LoVo (cell line): ENCODE measurements at places on chromosomes 6 and 20.
A peak's percentile ranks its signal among the peaks of the same experiment; 100 is the strongest.

DNA sequence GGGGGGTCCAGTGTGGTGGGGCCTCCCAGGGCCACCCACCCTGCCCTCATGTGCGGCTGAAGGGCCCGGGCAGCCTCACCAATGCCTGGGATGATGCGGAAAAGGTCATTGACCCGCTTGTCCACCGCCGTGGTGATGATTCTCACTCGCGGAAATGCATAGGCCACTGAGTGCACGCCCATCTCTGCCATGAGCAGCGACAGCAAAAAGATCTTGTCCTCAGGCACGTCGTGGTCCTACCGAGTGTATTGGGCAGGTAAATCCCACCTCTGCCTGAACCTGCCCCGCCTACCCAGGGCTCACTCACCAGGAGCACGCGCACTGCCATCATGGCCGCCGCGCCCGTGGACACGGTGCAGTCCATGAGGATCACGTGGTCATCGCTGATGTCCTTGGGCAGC lies 16.1 kb downstream of the UCKL1 start:
- no peak for DNase-seq

GRCh38 chr6:155075930-155076695 lies 81.0 kb downstream of the TIAM2 start:
- no peak for DNase-seq

DNA sequence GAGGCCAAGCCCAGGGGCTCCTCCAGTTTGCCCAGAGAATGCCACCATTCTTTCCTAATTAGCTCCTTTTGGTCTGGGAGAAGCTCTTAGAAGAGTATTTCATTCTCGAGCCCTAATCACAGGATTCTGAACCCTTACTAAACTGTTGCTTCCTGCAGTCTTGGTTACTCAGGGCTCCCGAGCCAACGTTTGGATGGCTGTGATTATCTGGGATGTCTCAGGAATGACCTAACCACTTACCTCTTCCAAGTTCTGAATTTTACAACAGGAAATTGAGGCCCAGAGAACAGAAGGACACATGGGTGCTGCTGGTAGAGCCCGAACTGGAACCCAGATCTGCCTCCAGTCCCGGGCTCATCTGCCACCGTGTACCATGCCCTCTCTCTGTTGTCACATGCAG lies 22.2 kb upstream of the PNPLA1 start:
- DNase-seq: no peak

GRCh38 chr20:38181207-38181801 lies 16.2 kb upstream of the TGM2 start:
- DNase-seq: no peak

- DNase-seq: no peak
Observed at GRCh38 chr6:36800223-36801076, 38.8 kb downstream of the CPNE5 start.

DNA sequence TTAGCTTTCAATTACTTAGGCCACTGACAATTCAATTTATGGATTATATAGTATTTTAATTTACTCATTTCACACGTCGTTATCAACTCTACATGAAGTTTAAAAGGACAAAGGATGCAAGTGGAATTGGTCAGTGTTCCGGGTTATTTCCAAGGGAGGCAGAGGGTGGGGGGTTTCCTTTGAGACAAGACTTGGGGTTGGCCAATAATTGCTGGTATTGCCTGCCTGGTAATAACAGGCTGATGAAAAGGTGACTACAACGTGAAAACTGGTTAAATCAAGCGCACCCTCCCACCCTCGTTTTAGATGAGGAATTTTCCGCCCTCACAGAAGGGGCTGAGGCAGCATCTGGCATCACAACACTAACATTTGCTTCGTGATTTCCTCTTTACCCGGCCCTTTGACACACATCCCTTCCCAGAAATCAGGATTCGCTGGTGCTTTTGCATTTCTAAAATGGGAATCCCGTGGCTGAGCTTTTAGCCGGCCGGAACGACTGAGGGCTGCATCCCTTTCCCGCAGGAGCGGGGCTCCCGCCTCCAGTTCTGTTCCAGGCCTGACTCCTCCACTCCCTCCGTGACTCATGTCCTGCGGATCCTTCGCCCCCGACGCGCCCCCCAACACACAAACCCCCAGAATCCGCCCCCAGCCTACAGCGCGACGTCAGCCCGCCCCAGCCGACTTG lies 999 bp upstream of the PIM1 start:
- DNase-seq: peak; percentile 33

DNA sequence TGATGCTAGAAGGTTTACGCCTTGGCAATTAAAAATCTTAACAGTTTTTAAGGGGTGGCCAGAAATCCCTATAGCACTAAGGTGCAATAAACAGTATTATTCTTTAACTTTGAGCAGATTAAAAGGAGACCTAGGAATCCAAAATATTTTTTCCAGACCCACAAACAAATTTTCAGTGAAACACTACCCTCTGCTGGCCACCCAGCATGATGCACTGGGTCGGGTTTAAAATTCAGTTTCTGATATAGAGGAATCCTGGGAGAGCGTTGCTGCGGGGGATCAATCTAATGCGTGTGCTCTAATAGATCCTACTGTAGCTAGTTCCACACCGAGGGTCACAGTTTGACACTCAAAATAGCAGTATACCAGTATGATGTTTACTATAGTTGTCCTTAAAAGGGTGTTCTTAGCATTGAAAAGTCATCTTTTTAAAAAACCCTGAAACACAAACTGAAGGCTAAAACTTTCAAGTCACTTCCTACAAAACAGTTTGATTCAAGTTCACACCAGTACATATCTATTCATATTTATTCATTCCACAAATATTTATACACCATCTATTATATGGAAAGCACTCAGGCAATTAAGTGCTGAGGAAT lies 10.2 kb downstream of the UBE3D start:
- DNase-seq: peak; percentile 39

- DNase-seq: no peak
Observed at GRCh38 chr6:152201120-152201519, 393.6 kb downstream of the ESR1 start.

DNA sequence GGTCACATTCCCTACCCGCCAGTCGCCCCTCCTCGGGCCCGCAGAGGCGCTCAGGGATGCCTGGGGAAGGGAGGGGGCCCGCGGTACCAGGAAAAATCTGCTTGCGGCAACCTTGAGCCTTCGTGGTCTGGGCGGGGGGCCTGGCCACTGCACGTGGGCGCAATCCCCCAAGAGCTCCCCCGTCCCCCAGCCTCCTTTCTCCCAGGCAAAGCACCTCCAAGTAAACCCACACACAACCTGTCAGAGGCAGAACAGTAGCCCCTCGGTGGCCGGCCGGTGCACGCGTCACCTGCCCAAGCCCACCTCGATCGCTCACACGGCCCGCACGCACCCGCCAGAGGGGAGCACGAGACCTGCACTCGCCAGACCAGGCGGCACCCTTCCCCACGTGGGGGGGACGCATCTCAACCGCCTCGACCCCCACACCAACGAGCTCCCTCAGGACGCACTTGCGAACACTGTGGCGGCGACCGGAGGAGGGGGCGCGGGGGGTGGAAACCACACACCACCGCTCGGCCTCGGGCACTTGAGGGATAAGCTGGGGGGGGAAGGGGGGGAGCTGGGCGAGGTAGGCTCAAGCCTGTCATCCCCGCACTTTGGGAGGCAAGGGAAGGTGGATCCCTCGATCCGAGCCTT lies 1955.7 kb upstream of the DEFB115 start:
- DNase-seq: no peak

- DNase-seq: no peak
Observed at GRCh38 chr6:150183105-150183504, 40.3 kb downstream of the PPP1R14C start.

GRCh38 chr6:41957117-41957516 lies 15.5 kb upstream of the CCND3 start:
- DNase-seq: no peak

- DNase-seq: no peak
Observed at GRCh38 chr6:96816301-96816817, 20.9 kb downstream of the GPR63 start.

DNA sequence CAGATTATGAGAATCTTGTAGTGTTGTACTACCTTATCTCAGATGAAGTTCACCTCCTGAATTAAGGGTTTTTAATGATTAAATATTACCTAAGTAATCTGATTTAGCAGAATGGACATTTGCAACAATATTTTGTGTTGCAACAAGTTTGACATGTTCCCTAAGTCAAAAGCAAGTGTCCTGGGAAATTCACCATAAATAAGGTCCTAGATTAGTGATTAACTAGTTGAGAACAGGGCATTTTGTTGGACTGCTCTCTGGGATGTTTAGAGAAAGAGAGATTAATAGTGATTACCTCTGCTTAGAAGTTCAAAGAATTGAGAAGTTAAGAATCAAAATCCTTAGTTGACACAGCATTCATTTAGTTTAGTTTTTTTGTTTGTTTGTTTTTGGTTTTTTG lies 120.2 kb upstream of the MARCKS start:
- no peak for DNase-seq

DNA sequence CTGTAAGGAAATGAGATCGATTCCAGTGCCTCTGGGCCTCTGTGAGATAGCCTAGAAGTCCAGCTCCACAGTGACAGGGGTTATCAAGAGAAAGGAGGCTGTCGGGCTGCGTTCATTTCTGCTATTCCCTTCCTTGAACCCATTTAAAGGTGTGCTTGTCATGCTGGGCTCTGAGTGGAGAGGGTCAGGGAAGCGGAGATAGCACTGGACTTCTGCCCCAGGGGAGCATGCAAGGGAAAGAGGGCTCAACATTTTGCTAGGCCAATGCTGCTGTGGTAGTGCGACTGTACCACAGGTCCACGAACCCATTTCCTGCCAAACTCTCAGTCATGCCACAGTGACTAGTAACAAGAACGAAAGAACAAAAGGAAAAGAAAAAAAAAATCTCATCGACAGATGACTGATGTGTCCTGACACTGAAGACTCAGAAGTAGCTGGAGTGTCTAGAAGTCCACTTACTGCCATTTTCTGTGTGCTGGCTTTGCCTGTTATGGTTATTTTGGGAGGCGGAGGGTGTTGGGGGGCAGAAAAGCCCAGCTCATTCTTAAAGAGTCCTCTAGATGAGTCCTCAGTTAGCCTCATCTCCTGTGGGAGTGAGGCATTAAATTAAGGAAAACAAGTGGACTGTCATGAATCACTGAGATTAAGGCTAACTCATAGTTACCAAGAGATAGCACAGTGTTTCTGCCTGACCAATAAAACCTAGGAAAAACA lies 8.1 kb downstream of the NEDD9 start:
- DNase-seq: no peak

- DNase-seq: no peak
Observed at GRCh38 chr6:1837826-1838225, 228.1 kb downstream of the FOXC1 start.

- DNase-seq: no peak
Observed at GRCh38 chr6:21067521-21067920, 526.0 kb upstream of the SOX4 start.

GRCh38 chr6:84976526-84977362 lies 212.3 kb upstream of the TBX18 start:
- DNase-seq: no peak

GRCh38 chr20:47940101-47940813 lies 155.0 kb upstream of the SULF2 start:
- no peak for DNase-seq

- DNase-seq: peak; percentile 12
Observed at GRCh38 chr6:29702519-29703103, 20.6 kb upstream of the HLA-F start.

DNA sequence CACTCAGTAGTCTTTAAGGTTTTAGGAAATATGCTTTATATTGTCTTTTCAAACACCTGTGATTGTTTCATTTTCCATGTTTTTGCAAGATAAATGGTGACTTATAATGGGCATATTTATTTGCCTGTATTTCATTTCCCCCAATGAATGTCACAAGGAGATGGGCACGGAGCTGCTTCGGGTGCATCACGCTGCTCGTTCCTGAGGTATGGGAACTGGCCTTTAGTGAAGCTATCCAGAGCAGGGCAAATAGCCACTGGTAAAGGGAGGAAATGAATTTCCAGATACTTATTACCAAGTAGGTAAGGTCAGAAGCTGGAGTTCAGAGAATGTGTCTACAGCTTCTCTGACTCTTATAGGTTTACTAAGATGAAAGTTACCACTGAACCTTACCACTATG lies 3.7 kb downstream of the POU3F2 start:
- DNase-seq: no peak

- peak; percentile 18 for DNase-seq
Observed at GRCh38 chr20:61608275-61609085, 356.4 kb downstream of the CDH4 start.

DNA sequence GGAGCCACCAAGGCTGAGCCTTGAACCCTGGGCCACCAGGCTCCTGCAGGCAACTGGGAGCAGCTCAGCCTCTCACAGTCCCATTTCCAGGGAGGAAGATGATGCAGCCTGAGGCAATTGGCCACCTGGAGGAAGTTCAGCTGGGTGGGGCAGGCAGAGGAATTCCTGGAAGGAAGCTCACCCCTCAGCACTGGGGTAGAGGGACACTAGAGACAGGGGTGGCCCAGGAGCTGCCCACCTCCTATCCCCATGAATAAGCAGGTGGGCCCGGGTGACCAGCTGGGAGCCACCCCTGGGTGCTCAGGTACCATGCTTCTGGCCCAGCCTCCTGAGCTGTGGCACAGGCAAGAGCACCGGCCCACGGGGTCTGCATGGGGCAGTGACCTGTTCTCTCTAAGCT lies 3.6 kb upstream of the HSPA12B start:
- peak; percentile 48 for DNase-seq

DNA sequence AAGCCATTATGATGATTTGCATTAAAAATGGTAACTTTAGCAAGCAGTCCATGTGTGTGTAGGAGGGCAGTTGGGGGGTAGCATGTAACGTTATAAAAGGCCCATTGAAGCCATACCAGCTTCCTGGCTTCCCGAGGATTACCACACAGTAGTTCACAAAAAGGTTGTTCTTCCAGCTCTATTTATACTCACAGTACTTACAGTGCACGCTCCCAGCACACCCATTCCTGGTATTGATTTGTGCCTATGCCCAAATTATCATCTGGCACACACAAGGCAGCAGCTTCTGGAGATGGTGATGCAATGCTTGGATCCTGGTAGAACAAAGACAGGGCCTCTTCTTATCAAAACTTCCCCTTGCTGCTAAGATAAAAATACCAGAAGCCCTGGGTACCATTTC lies 436.8 kb downstream of the HAO1 start:
- no peak for DNase-seq

DNA sequence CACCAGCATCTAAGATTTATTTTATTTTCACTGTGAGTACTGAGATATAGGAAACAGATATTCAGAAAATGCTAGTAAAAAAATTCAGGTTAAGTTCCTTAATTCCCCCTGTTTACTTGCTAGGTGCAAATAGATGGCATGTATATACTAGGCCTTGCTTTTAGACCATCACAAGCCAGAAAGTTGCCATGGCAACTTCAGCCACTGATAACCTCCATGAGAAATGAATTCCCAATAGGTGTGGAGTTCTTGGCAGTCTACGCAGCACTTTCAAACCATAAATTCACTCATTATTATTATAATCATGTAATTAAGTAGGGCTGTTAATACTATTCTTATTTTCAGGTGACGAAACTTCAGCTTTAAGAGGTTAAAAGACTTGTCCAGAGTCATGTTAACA lies 251.6 kb upstream of the TFAP2D start:
- no peak for DNase-seq

- DNase-seq: no peak
Observed at GRCh38 chr6:72559555-72559954, 62.3 kb upstream of the KCNQ5 start.

DNA sequence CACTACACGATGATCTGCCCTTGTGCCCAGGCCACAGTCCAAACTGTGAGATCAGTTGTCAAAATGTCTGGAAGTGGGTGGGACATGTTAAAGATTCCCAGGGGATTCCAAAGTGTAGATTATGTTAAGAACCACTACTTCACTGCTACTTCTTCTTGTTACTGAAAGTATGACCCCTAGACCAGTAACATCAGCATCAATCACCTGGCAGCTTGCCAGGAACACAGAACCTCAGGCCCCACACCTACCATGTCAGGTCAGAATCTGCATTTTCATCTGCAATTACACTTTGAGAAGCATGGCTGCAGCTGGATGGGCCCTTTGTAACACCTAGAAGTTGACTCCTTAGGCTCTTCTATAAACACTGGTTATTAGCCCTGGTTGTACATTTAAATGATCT lies 36.1 kb downstream of the RFPL4B start:
- no peak for DNase-seq
